ENCODE measurements at places on chromosomes 6 and 20. TPM values are rescaled to one million over a fixed set of nuclear protein-coding genes. Genes with fewer than 3 reads are reported as not detected.
A peak's percentile ranks its signal among the peaks of the same experiment; 100 is the strongest.

DNA sequence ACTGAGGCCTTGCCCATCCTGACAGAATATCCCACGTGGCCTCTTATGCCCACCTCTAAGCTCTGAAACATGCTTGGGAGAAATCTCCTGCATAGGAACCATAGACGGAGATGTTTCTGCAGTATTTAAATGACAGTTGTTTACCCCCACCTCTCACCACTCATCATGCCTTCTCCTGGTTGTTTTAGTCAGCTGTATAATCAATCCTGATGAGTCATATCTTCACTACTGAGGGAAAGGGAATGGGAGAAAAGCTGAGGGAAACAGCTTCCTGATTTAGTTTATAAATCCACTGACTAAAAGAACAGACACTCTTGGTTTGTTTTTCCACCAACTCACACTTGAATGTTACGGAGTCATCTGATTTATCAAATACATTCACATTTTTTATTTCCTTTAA is 113.2 kb upstream of the TENT5A start:
- peak; percentile 88 for DNase-seq
- H3K27me3 ChIP-seq, result no peaks in the 10 kb centered on the region
- peak overlapping the region; percentile 59 for H3K27ac ChIP-seq
- H3K36me3 ChIP-seq, result no peaks in the 10 kb centered on the region
- peaks cover 27% of the 10 kb centered on the region for H3K4me1 ChIP-seq

DNA sequence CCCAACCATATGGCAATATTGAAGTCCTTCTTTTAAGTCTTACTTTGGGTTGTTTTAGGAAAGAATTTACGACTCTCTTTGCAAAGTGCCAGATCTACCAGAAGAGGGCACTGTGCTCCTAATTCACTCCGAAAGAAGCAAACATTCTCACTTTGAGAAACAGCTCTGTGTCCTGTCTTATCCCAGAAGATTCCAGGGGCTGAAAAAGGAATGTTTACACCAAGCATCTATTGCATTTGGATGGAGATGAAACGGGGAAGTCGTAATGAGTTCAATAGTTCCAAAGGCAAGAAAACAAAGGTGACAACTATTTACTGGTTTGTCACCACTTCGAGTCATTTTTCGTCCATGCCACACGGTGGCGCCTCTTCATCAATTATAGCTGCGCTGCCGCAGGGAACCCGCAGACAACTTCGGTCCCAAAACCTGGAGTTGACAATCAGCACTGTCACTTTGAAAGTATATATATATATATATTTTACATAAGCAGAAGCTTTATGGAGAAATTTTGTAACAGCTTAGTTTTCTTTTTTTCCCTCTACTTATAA is 121.6 kb downstream of the MOXD1 start:
- H3K4me1 ChIP-seq, result no peaks in the 10 kb centered on the region
- no peak overlapping the region for H3K27ac ChIP-seq
- H3K27me3 ChIP-seq, result peaks cover 8% of the 10 kb centered on the region
- peak; percentile 86 for DNase-seq
- H3K4me3 ChIP-seq, result peak overlapping the region; percentile 8

DNA sequence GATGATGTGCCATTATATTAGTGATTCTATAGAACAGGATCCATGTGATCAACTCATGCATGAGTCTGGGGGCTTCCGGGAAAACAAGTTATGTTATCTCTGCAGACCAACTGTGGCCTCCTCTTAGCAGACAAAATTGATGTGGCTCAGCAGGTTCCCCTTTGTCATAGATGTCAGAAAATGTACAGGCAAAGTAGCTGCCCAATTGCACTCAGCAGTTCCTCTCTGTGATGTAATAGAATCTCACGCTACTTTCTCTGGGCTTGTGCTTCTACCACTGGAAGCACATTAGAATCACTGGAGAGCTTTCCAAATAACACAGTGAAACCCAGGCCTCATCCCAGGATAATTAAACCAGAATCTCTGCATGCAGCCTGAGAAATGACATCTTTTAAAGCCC is 253.1 kb downstream of the SLC24A3 start:
- no peak for DNase-seq
- H3K27ac ChIP-seq, result no peak overlapping the region
- H3K36me3 ChIP-seq, result no peaks in the 10 kb centered on the region
- no peaks in the 10 kb centered on the region for H3K27me3 ChIP-seq

- H3K4me3 ChIP-seq, result no peak overlapping the region
- no peak for DNase-seq
- H3K36me3 ChIP-seq, result no peaks in the 10 kb centered on the region
- no peak overlapping the region for H3K27ac ChIP-seq
- H3K27me3 ChIP-seq, result no peaks in the 10 kb centered on the region
These were observed 669.2 kb downstream of the PRKN start for GRCh38 chr6:162058281-162058875.

GRCh38 chr20:44504402-44505307 is 17.2 kb downstream of the SERINC3 start:
- H3K4me3 ChIP-seq, result no peak overlapping the region
- peaks cover 25% of the 10 kb centered on the region for H3K36me3 ChIP-seq
- H3K27ac ChIP-seq, result no peak overlapping the region
- no peak for DNase-seq
- H3K27me3 ChIP-seq, result no peaks in the 10 kb centered on the region
- no peaks in the 10 kb centered on the region for H3K4me1 ChIP-seq

DNA sequence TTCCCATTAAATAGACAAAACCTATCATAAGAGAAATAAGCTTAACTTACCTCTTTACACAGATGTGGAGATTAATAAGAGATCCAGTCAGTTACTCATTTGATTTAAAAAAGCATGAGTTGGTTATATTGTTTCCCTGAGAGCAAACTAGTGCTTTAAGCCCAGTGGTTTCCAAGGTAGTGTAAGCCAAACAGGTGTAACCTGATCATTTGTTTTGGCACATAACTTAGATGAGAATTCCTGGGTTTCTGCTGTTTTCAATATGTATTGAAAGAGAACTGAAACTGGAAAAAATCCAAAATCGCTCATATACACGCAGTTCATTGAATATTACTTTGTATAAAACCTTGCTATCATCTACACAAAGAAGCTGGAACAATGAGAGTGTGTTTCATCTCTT is 30.5 kb upstream of the SMIM8 start:
- no peaks in the 10 kb centered on the region for H3K36me3 ChIP-seq
- no peak overlapping the region for H3K4me3 ChIP-seq
- no peak overlapping the region for H3K27ac ChIP-seq
- no peaks in the 10 kb centered on the region for H3K4me1 ChIP-seq
- DNase-seq, result no peak

- H3K4me3 ChIP-seq, result no peak overlapping the region
- H3K27ac ChIP-seq, result no peak overlapping the region
- H3K36me3 ChIP-seq, result no peaks in the 10 kb centered on the region
These were observed 193.8 kb downstream of the BTBD9 start for GRCh38 chr6:38445925-38446324.

DNA sequence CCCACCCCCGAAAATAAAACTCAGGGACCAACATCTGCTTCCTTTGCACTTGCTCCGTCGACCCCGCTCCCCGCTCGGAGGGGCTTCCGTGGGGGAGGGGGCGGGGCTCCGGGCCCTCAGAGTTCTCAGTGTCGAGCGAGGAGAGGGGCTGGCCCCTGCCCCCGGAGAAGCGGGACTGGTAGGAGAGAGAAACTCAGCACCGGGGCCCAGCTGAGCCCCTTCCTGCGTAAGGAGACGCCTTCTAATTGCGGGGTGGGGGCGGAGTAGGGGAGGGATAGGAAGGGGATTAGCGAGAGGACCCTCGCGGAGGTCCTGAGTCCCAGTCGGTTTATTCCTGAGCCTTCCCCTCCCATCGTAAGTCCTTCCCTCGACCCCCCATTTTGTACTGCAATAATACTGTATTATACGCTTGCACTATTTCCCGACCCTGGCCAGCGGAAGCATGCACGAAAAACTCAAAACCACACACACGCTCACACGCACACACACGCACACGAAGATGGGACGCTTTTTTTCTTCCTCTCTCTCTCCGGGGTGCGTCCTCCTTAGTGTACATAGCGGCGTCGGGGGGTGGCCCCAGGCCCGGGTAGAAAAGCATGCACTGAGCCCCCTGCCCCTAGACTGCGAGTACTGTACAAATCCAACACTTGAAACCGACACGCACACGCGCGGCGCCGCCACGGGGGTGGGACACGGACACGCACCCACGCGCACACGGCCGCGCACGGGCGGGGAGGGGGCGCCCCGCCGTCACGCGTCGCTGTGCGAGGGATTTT is 22.1 kb upstream of the SLC22A7 start:
- H3K27me3 ChIP-seq, result peaks cover 50% of the 10 kb centered on the region
- H3K4me3 ChIP-seq, result no peak overlapping the region
- H3K36me3 ChIP-seq, result no peaks in the 10 kb centered on the region
- DNase-seq, result no peak
- no peaks in the 10 kb centered on the region for H3K4me1 ChIP-seq

DNA sequence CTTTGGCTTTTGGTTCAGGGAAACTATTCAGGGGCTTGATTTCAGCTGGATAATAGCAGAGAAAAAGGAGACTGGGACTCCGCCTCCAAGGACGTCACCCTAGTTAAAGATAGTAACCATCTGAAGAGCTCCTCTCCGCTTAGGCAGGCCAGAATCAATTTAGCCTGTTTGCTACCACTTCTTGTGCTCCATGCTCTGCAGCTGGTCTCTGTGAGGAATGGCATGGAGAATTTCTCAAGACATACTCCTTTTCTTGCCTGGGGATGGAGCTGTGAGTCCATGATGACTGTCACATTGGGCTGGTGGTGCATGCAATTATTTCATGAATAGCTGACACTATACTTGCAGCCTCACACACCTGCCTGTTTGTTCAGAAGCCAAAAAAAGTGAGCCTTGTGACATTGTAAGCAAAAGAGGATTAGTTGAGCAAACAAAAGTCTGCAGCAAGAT is 61.4 kb downstream of the TXLNB start:
- DNase-seq, result no peak
- H3K4me1 ChIP-seq, result no peaks in the 10 kb centered on the region
- H3K27ac ChIP-seq, result no peak overlapping the region

- H3K4me1 ChIP-seq, result peaks cover 4% of the 10 kb centered on the region
- H3K27me3 ChIP-seq, result peaks cover 20% of the 10 kb centered on the region
- H3K36me3 ChIP-seq, result no peaks in the 10 kb centered on the region
- no peak overlapping the region for H3K4me3 ChIP-seq
These were observed 95.1 kb downstream of the FAM50B start for GRCh38 chr6:3944246-3944645.

- no peak overlapping the region for H3K27ac ChIP-seq
- peaks cover 7% of the 10 kb centered on the region for H3K4me1 ChIP-seq
- H3K4me3 ChIP-seq, result no peak overlapping the region
- DNase-seq, result no peak
- H3K27me3 ChIP-seq, result no peaks in the 10 kb centered on the region
- H3K36me3 ChIP-seq, result no peaks in the 10 kb centered on the region
These were observed 5.5 kb upstream of the UTRN start for GRCh38 chr6:144279484-144280150.

GRCh38 chr20:61801857-61802442 is 263.7 kb downstream of the TAF4 start:
- H3K4me1 ChIP-seq, result no peaks in the 10 kb centered on the region
- no peak overlapping the region for H3K4me3 ChIP-seq
- H3K27me3 ChIP-seq, result no peaks in the 10 kb centered on the region

- no peaks in the 10 kb centered on the region for H3K27me3 ChIP-seq
- H3K27ac ChIP-seq, result no peak overlapping the region
- peak; percentile 41 for DNase-seq
- no peak overlapping the region for H3K4me3 ChIP-seq
- H3K36me3 ChIP-seq, result no peaks in the 10 kb centered on the region
These were observed 27.8 kb downstream of the CCN2 start for GRCh38 chr6:131923356-131923755.

DNA sequence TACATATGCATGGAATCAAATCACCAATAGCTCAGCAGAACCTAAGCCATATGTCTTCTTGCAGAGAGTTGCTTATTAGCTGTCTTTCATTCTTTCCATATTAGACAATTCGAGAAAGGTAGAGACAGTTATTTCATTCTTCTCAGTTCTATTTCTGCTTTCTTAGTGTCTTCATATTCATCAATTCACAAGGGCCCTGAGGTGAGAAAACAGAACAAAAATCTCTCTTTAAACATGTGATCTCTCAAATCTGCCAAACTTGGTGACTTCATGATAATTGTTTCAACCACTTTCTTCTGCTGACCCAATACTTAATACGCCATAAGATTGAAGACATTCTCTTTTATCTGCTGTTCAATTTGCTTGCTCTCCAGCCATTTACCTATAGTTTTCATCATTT is 229.7 kb upstream of the MARCKS start:
- no peak overlapping the region for H3K27ac ChIP-seq
- no peaks in the 10 kb centered on the region for H3K36me3 ChIP-seq
- peaks cover 17% of the 10 kb centered on the region for H3K4me1 ChIP-seq
- no peak overlapping the region for H3K4me3 ChIP-seq

- DNase-seq, result no peak
- no peak overlapping the region for H3K4me3 ChIP-seq
- no peaks in the 10 kb centered on the region for H3K36me3 ChIP-seq
- no peaks in the 10 kb centered on the region for H3K4me1 ChIP-seq
- no peak overlapping the region for H3K27ac ChIP-seq
These were observed 73.6 kb downstream of the RNF182 start for GRCh38 chr6:13998356-13998755.

GRCh38 chr6:104956731-104957294 is at the start of gene LIN28B:
LIN28B (plus strand) TSS chr6:104957107; CDS start chr6:104957251, 144 bp downstream.
- no peak within 1 kb of the TSS for H3K4me3 ChIP-seq
- H3K36me3 ChIP-seq, result no peaks in the 10 kb centered on the region
- DNase-seq, result no peak
- H3K27me3 ChIP-seq, result peaks cover 81% of the 10 kb centered on the region
- H3K27ac ChIP-seq, result no peak within 1 kb of the TSS

- no peak for DNase-seq
- no peaks in the 10 kb centered on the region for H3K36me3 ChIP-seq
- peaks cover 2% of the 10 kb centered on the region for H3K27me3 ChIP-seq
- no peak overlapping the region for H3K4me3 ChIP-seq
- no peak overlapping the region for H3K27ac ChIP-seq
These were observed 53.8 kb upstream of the PDE10A start for GRCh38 chr6:165716886-165717285.

- DNase-seq, result no peak
- peaks cover 6% of the 10 kb centered on the region for H3K4me1 ChIP-seq
- H3K27ac ChIP-seq, result no peak overlapping the region
- no peaks in the 10 kb centered on the region for H3K36me3 ChIP-seq
- no peaks in the 10 kb centered on the region for H3K27me3 ChIP-seq
These were observed 36.4 kb downstream of the PSMG4 start for GRCh38 chr6:3294921-3295871.

The MATN4 gene
- not detected for total RNA-seq

The TIAM2 gene
- total RNA-seq, result 13.5 TPM

The ALDH8A1 gene
- 0.95 TPM for total RNA-seq

The NKX2-4 gene
- not detected for total RNA-seq

The BPIFB4 gene
- not detected for total RNA-seq

The SYNGAP1 gene
- 15.1 TPM for total RNA-seq

The PLA2G7 gene
- total RNA-seq, result not detected

The PXDC1 gene
- total RNA-seq, result 119 TPM

The SNAP91 gene
- 0.72 TPM for total RNA-seq

The GGTLC1 gene
- total RNA-seq, result not detected

The CARMIL1 gene
- total RNA-seq, result 8.8 TPM

The CRISP2 gene
- total RNA-seq, result not detected

The SNAI1 gene
- 14.5 TPM for total RNA-seq

All from endothelial cell of umbilical vein (primary cell).